NCI-H460 (cell line): ENCODE measurements at places on chromosomes 1 and 21.
A peak's percentile ranks its signal among the peaks of the same experiment; 100 is the strongest.

- DNase-seq, result no peak
Observed at GRCh38 chr1:167938080-167938636, 1.3 kb upstream of the MPC2 start.

DNA sequence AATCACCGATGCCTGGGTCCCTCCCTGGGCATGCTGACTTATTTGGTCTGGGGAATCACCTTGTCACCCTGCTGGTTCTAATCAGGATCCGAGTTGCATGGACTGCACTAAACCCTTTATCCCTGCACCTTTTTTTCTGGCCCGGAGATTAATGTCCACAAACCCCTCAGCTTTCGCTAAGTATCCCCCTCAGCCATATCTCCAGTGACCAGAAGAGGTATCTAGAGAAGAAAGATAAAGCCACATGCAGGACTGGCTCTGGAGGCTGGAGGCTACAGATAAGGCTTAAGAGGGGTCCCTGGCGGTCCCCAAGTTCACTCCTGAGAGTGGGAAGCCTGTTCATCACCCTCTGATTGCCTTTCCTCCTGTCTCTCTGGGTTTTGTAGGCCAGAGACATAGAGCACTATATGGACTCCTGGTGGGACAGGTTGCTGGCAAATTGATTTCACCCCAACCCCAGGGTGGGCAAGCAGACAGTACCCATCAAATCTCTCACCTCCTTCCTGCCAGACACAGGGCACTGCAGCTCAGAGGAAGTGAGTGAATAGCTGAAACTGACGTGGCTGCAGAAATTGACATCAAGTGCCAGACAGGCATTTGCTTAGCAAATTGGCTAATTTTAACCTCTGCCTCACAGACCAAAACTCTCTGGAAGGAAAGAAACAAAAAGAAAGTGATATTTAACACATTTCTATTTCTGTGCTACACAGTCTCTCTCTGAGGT is 38.8 kb downstream of the HMGB4 start:
- DNase-seq, result no peak

DNA sequence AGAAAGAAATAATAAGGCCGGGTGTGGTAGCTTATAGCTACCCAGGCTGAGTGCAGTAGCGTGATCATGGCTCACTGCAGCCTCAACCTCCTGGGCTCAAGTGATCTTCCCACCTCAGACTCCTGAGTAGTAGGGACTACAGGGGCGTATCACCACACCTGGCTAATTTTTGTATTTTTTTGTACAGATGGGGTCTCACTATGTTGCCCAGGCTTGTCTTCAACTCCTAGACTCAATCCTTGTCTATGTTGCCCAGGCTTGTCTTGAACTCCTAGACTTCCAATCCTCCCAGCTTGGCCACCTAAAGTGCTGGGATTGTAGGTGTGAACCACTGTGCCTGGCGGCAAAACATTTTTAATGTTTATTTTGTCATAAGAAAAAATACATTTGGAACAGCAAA is 30.5 kb downstream of the MIXL1 start:
- no peak for DNase-seq

GRCh38 chr1:32753532-32754316 is 51.2 kb upstream of the SYNC start:
- DNase-seq, result peak; percentile 38

DNA sequence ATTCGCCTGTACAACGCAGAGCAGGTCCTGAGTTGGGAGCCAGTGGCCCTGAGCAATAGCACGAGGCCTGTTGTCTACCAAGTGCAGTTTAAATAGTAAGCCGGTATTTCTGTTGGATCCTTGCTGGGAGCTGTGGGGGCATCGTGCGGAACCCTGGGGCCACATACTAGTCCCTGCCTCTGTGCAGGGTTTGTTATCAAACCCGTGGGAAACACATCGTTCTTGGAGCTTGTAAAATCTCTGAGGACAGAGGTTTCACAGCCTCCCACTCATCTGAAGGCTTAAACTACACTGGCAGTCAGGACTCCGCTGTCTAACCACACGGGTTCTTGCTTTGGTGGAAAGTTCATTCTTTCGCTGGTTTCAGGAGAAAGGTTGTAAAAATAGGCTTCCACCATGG is 11.7 kb downstream of the IFNGR2 start:
- DNase-seq, result no peak

DNA sequence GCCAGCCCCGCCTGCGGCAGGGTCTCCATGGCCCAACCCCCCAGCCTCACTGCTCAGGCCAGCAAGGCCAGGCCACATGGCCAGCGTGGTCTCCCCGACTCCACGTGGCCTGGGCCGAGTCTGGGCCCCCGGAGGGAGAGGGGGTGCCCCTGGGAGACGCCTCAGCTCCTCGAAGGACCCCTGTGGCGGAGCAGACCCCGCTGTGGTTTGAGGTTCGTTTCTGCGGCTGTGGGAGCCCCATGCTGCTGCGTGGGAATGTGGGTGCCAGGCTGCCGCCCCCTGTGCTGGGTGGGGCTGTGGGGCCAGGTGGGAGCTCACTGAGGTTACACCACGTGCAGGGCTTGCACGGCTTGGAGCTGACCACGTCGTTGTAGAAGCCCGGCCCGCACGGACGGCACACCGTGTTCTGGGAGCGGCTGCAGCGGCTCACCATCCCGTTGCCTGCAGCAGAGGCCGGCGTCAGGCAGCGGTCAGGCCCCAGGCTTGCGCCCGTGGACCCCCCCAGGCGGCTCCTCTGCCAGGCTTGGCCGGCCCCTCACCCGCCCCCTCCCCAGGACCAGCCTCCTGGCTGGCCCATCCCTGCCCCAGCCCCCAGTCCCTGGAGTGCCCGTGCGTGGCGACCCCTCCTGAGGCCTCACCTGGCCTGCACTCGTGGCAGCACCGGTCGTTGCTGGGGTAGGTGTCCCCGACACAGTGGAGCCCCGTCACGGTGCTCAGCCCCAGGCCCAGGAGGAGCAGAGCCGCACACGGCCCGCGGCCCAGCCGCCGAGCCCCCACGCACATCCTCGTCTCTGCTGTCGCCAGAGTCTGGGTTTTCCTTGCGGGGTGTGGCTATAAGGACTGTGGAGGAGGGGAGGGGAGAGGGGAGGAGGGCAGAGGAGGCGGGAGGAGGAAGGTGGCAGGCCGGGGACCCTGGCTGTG is at the start of gene TNFRSF4:
Gene TNFRSF4 (minus strand): TSS at position 809 of the 921 bp plus-strand sequence. CDS start 26 bp downstream, at position 783.
- DNase-seq, result no peak

GRCh38 chr1:169186106-169186505 is 79.6 kb downstream of the ATP1B1 start:
- no peak for DNase-seq

DNA sequence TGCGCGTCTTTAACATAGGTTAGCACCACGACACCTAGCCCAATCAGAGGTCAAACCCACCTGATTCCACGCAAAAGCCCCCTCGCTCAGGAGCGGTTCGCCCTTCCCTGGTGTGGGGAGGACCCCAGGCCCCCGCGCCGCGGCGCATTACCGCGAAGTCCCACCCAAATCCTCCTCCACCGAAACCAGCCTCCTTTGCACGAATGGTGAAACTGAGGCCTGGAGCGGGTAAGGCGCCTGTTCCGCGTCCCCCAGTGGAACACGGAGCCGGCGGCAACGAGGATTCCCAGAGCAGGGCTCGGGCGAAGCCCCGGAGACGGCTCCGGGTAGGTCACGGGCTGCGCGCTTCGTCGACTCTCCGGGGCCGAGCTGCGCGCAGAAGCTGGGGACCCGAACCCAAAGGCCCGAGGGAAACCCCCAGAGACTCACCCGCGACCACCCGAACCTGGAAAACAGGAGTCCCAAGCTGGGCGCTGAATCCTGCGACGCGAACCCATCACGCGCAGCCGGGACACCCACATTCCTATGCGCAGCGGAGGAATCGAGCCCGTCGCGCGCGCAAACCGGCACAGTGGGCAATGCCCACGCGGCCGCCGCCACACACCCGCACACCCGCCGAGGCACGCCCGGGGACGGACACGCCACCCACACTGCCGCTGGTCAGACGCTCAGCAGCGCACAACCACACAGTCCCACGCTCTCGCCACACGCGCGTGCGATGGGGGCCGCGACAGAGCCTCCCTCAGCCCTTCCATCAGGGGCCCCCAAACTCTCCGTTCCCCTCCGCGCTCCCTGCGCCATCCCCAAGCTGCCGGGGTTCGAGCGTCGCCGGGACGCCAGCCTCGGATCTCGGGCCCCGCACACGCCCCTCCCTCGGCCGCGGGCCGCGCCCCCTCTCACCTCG is 507 bp downstream of the GLIS1 start:
- DNase-seq, result no peak

GRCh38 chr1:236148470-236148845 is 6.1 kb downstream of the GPR137B start:
- DNase-seq, result no peak

DNA sequence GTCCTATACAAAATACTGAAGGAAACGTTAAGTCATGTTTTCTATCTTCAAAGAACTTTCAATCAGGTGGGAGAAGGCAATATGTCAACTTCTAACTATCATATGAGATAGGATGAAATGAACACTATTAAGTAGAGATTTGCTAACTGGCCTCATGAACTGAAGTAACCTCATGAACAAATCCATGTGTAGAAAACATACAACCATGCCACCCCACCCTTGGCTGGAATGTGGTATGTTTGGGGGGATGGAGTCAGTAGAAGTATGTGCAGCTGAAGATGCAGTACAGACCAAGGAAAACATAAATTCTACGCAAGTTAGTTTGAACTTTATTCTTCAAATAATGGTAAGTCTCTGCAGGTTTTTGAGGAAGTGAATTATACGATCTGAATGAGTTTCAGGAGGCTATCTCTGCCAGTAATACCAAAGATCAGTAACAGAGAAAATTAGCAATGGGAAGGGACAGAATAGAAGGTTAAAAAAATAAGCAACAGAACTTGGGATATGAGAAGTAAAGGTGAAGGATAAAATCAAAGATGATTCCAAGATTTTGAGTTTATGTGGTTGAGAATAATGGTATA is 4.5 kb downstream of the TRMT1L start:
- no peak for DNase-seq
